Activated T-helper 2 cell treated with anti-CD3 and anti-CD28 coated beads, Interferon-gamma antibody, Interleukin-2, Interleukin-4, amounts not matched to agents 10 μg/mL and 5 μg/mL and 100 μg/mL, durations not matched to agents 14 hours and 24 hours and 36 hours (primary cell): ENCODE measurements at places on chromosomes 6 and 20.

- no peak overlapping the region for H3K27ac ChIP-seq
- H3K27me3 ChIP-seq: peaks cover 11% of the 10 kb centered on the region
- no peaks in the 10 kb centered on the region for H3K36me3 ChIP-seq
- peaks cover under 1% of the 10 kb centered on the region for H3K4me1 ChIP-seq
- no peak for DNase-seq
- no peak overlapping the region for H3K4me3 ChIP-seq
These were observed 118.8 kb downstream of the ADTRP start for GRCh38 chr6:11659757-11660156.

- peaks cover 27% of the 10 kb centered on the region for H3K36me3 ChIP-seq
- H3K27me3 ChIP-seq: no peaks in the 10 kb centered on the region
- no peak for DNase-seq
- H3K4me1 ChIP-seq: peaks cover 19% of the 10 kb centered on the region
These were observed 74.6 kb downstream of the ATG5 start for GRCh38 chr6:106250953-106251352.

DNA sequence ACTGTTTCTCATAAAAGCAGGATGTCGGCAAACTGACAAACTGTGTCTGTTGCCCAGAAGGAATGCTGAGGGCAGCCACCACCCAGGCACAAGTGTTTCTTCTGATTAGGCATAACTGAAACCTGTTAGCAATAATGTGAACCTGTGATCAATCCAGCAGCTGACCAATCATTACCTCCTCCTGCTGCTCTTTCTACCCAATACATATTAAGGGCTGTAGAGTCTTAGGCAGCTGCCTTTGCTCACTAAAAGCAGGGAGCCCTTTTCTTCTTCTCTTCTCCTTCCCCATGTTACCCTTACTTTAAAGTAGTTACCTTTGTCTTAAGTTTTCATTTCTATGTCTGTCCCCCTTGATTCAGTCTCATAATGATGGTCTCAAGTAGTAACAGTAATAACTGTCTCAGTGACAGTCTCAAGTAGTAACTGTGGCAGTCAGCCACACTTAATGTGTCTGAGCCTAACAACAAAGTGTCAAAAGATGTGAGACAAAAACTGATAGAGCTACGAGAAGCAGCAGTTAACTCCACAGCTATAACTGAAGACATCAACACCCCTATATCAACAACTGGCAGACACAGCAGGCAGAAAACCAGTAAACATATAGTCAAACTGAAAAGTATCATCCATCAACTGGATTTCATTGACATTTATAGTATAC, 37.0 kb downstream of the RANBP9 start:
- no peak for DNase-seq
- H3K36me3 ChIP-seq: peaks cover 79% of the 10 kb centered on the region
- H3K27ac ChIP-seq: peak overlapping the region; percentile 56
- peaks cover 50% of the 10 kb centered on the region for H3K4me1 ChIP-seq

DNA sequence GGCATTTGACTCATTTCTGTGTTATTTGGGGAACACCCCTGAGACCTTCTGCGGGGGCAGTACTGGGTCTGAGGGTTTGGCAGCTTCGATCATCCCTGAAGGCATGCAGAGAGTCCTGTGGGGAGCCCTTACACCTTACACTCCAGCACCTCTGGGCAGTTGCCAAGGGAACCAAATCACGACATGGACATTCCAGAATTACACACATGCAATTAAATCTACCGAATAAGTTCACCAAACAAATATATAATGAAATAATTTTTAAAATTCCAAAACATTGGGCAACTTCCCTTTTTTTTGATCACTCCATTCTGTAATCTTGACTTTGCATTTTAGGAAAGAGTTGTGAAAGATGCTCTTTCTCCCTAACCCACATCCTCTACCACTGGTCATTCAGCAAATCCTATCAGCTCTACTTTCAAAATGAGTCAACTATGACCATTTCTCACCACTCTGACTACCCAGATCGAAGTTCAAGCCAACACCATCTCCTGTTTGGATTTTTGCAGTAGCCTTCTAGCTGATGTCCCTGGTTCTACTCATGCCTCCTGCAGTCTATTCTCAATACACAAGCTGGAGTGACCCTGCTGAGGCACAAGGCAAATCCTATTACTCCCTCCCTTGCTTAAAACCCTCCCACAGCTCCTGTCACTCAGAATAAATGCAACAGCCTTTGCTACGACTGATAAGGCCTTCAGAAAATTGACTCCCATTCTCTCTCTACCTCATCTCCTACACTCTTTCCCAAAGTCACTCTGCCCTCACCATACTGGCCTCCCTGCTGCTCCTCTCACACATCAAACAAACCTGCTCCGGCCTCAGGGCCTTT, 533.3 kb downstream of the HACE1 start:
- no peaks in the 10 kb centered on the region for H3K36me3 ChIP-seq
- no peak overlapping the region for H3K27ac ChIP-seq
- no peak overlapping the region for H3K4me3 ChIP-seq
- no peak for DNase-seq

- peaks cover 12% of the 10 kb centered on the region for H3K4me1 ChIP-seq
- H3K27ac ChIP-seq: peak overlapping the region; percentile 12
- H3K27me3 ChIP-seq: no peaks in the 10 kb centered on the region
- no peak overlapping the region for H3K4me3 ChIP-seq
- H3K36me3 ChIP-seq: peaks cover 82% of the 10 kb centered on the region
These were observed 61.2 kb downstream of the IGF2R start for GRCh38 chr6:160030103-160030502.

DNA sequence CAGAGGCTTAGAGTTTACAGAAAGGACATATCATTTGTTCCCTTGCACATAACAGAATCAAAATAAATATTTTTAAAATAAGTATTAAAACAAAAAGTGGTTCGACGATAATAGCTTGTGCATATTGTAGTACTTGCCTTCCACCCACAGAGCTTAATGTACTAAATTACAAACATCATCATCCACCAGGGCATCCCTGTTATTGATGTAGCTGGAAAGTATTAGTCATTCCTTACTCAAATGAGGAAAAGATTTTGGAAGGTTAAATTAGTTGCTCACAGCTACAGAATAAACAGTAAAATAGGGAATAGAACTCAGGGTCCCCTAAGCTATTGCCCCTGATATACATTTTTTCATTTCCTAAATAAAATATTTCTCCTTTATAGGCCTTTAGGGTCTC, 150.3 kb downstream of the PTPRK start:
- H3K27me3 ChIP-seq: peaks cover 1% of the 10 kb centered on the region
- H3K36me3 ChIP-seq: no peaks in the 10 kb centered on the region
- no peak overlapping the region for H3K27ac ChIP-seq
- H3K4me1 ChIP-seq: no peaks in the 10 kb centered on the region
- no peak overlapping the region for H3K4me3 ChIP-seq
- no peak for DNase-seq

- DNase-seq: no peak
- H3K4me3 ChIP-seq: no peak overlapping the region
- H3K27ac ChIP-seq: no peak overlapping the region
These were observed 62.4 kb downstream of the TNFRSF21 start for GRCh38 chr6:47247227-47247797.

DNA sequence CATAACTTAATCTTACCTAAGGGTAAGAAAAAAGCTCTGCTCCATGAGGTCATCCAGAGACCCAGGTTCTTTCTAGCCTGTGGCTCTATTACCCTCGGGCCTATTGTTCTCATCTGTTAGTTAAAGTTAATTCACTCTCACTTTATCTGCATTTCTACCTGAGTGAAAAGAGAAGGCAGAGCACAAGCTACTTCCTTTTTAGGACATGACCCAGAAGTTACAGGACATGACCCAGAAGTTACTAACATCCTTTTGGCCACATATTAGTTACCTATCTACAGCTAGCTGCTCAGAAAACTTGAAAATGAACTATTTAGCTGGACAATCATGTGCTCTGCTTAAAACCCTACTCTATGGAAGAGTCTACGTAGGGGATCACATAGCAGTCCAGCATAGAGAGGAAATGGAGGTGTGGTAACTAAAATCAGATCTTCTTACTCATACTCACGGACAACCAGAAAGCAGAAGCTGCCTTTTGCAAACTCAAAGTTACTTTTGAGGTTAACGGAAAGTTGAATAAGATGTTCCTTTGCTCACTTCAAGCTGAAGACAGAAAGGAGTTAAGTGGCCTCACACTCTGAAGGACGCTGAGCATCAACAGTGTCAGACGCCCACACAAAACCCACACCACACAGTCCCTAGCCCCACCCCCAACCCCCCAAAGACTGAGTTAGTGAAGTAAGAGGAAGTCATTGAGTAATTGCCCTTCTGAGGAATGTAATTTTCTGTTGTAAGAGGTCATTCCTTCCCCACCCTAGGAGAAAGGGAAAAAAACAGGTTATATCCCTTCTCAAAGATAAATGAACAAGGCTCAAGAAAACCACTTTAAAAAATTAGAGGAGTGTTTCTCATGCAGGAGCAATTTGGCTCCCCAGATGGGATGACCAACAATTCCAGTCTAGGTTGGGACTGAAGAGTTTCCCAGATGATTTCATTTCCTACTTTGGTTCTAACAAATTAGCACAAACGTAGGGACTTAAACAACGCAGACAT, 45.9 kb upstream of the TAB2 start:
- H3K27me3 ChIP-seq: no peaks in the 10 kb centered on the region
- peak overlapping the region; percentile 58 for H3K4me3 ChIP-seq
- peak overlapping the region; percentile 83 for H3K27ac ChIP-seq
- H3K36me3 ChIP-seq: peaks cover 8% of the 10 kb centered on the region
- no peak for DNase-seq
- peaks cover 39% of the 10 kb centered on the region for H3K4me1 ChIP-seq

GRCh38 chr6:139994998-139995397, 620.5 kb upstream of the CITED2 start:
- DNase-seq: no peak
- H3K27ac ChIP-seq: no peak overlapping the region
- no peaks in the 10 kb centered on the region for H3K4me1 ChIP-seq
- H3K4me3 ChIP-seq: no peak overlapping the region
- no peaks in the 10 kb centered on the region for H3K27me3 ChIP-seq
- no peaks in the 10 kb centered on the region for H3K36me3 ChIP-seq

GRCh38 chr20:54466127-54466526, 9.3 kb upstream of the DOK5 start:
- no peak overlapping the region for H3K27ac ChIP-seq
- no peak for DNase-seq
- no peaks in the 10 kb centered on the region for H3K36me3 ChIP-seq
- H3K27me3 ChIP-seq: no peaks in the 10 kb centered on the region
